ENCODE measurements at places on chromosomes 7 and 10. TPM values are rescaled to one million over a fixed set of nuclear protein-coding genes. Genes with fewer than 3 reads are reported as not detected.

GRCh38 chr10:75430000-75430763 lies 1.2 kb upstream of the LRMDA start:
- peak; percentile 66 for DNase-seq

DNA sequence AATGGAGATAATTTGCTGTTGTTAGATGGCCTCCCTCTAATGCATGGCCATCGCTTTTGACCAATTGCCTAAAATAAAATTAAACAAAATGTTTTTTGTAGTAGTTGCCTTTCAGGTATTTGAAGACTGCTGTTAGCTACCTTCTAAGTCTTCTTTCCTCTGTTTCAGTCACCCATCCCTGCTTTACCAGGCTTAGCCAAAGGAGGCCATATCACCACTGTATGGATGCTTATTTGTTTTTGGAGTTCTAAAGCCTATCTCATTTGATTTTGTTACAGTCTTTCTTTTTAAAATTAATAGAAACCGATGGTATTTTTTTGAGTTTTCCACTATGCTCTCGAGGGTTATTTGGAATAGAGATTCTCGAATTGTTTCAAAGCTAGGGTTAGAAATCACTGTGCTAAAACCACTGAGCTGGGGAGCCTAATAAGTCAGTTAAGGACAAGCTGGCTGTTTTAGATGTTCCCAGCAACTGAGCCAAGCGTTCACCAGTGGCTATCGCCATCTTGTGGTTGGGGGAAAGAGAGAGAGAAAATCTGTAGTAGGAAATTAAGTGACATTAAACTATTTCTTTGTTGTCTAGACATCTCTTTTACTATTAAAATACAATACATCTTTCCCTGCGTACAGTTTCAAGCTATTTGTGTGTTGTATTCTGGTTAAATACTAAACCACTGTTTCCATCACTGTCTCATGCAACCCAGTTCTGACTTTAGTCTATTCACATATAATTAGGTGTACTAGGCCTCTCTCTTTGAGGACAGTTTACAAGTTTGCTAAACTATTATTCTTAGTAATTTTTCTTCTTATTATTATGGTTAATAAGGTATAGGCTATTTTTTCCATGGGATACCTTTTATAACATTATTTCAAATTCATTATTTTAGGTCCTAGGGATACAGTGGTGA lies 52.2 kb downstream of the GPR158 start:
- DNase-seq, result peak; percentile 52

DNA sequence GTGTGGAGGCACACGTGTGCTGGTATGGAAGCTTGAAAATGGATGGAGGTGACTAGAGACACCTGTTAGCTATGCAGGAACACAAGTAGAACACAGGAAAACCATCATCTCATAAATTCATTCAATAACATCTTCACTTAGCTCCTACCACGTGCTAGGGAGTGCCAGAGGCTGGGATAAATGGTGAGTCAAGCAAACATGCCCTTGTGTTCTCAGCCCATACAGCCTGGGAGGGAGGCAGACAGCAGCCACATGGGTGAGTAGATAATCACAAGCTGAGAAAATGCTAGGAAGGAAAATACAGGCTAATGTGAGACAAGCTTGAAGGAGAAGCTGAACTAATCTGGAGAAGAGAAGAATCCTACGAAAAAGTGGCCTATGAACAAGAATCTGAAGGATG lies 468.0 kb upstream of the ZMIZ1 start:
- no peak for DNase-seq

GPR26 gene
- 0.05 TPM for total RNA-seq

GRCh38 chr7:99557940-99558305 lies 519 bp upstream of the ZNF655 start:
- DNase-seq, result no peak

UCN3 gene
- total RNA-seq, result not detected

DNA sequence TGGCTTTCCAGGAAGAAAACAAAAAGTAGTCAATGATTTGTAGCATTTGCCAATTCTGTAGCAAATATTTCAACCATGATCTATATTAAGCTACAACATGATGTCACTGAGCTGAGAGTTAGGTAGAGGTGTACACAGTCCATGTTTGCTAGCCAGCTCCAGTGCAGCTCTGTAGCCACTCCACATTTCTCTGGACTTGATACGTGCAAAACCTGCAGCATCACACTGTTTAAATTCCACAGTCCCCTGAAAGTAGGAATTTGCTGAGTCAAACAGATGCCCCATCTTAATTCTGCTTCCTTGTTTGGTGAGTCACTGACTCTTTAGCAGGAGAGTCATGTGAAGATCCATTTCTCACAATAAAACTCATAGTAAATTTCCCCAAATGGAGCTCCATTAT lies 89.8 kb upstream of the LRRTM3 start:
- DNase-seq, result no peak

DNA sequence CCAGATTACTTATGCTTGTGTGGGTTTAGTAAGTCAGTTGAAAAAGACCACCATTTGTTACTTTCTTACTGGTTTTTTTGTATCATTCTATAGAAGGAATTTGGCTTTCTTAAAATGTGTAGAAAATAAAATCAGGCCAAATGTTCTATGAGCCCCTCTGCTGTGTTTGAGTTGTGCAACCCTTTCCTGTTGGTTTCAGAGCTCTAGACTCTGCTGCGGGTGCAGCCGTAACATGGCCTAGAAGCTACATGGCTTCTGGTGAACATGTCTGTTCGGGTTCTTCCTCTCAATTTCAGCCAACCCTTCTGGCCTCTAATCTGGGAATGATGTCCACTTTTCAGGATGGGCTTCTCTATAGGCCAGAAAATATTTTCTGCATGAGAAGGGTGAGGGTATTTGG lies 56.6 kb upstream of the RAB18 start:
- no peak for DNase-seq

DNA sequence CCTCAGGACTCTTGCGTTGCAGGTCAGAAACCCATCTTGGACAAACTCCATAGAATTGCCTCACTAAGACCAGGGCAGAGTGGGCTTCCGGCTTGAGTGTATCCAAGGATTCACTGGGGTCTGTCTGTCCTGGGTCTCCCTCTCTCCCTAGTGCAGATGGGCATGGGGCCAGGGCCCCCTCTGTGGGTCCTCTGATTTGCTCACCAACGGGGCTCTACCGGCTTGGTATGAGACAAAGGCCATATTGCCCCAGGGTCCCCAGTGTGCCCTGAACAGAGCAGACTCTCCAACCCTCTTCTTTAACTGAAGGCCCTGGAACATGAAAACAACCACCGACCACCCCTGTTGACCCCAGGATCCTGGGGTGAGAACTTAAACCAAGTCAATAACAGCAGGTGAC lies 68.2 kb upstream of the CHST15 start:
- DNase-seq, result no peak

SOSTDC1 gene
- total RNA-seq, result 0.18 TPM

GRCh38 chr10:13893926-13894325 lies 307.2 kb downstream of the PRPF18 start:
- no peak for DNase-seq

RET gene
- total RNA-seq, result 0.28 TPM

PNLIPRP2 gene
- not detected for total RNA-seq

CRYGN gene
- not detected for total RNA-seq

DNA sequence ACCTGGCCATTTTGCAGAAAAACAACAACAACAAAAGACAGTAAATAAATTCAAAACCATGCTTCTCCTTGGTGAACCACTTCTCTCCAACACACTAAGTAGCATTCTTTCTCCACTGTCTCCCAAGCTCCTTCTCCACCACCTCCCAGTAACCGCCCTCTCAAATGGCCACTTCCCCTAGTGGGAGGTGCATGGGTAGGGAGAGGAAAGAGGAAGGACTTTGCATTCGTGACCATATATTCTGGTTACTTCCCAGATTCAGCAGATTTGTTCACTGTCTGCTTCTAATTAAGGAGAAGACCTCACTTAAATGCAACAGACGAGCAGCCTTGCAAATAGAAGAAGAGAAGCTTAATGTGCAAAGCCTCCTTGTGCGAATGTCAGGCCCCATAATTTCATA lies 166.8 kb downstream of the SORCS1 start:
- DNase-seq, result no peak

DNA sequence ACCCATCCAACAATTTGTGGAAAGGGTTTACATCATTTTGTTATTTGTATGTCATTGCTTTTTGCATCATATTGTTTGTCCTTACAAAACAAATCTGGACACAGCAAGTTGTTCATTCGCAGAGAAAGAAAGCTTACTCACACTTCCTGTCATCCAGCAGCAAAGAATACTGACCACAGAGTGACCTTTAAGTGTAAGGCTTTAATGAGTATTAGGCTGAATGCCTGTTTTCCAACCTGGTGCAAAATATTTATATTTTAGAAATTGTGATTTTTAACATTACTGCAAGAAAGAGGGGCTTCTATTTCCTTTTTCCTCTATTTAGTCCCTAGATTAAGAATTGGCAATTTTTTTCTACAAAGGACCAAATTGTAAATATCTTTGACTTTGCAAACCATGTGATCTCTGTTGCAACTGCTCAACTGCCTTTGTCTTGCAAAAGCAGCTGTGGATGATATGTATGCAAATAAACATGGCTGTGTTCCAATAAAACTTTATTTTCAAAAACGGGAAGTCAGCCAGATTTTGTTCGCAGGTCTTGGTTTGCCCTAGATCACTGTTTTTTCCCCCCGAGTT lies 27.8 kb upstream of the ITGB1 start:
- DNase-seq, result no peak

GRCh38 chr10:10725196-10725595 lies 292.5 kb upstream of the CELF2 start:
- no peak for DNase-seq

ASB10 gene
- not detected for total RNA-seq

DNA sequence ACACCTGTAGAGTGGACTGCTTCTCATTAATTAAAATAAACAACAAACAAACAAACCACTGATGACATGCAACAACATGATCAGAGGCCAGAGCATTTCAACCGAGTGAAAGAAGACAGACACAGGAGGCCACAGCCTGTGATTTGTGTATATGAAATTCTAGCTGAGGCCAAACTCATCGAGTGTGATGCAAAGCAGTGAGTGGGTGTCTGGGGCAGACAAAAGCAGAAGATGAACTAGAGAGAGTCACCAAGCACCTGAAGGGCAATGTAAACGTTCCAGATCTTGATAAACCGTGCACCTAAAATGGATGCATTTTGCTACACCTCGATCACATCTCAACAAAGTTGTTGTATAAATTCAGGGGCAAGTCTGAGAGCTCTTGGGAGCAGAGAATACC lies 108.4 kb downstream of the KLF6 start:
- no peak for DNase-seq

- no peak for DNase-seq
Measured at GRCh38 chr10:90917238-90917967, 3.5 kb downstream of the ANKRD1 start.

DNA sequence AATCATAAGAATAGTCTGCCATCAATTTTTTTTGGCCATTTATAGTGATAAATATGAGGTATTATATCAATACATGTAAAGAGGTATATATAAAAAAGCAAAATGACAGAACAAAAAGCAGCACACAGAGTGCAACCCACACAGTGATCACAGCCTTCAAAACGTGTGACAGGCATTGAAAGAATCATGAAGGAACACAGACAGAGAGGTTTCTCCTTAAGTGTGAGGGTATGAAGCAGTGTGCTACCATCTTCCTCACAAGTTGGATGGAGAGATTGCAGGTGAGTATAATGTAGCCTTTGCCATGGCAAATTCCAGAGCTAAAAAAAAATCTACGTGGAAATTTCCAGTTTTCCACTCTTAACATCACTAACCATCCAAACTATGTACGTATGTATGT lies 19.6 kb upstream of the EPC1 start:
- no peak for DNase-seq

GRCh38 chr10:126732308-126732707 lies 61.8 kb upstream of the C10orf90 start:
- DNase-seq, result no peak

- no peak for DNase-seq
Measured at GRCh38 chr10:17227367-17228090, 512 bp upstream of the VIM start.

GRID2IP gene
- total RNA-seq, result 0.08 TPM

- no peak for DNase-seq
Measured at GRCh38 chr10:49310460-49310859, 11.5 kb downstream of the C10orf71 start.

TRPV5 gene
- not detected for total RNA-seq

DNA sequence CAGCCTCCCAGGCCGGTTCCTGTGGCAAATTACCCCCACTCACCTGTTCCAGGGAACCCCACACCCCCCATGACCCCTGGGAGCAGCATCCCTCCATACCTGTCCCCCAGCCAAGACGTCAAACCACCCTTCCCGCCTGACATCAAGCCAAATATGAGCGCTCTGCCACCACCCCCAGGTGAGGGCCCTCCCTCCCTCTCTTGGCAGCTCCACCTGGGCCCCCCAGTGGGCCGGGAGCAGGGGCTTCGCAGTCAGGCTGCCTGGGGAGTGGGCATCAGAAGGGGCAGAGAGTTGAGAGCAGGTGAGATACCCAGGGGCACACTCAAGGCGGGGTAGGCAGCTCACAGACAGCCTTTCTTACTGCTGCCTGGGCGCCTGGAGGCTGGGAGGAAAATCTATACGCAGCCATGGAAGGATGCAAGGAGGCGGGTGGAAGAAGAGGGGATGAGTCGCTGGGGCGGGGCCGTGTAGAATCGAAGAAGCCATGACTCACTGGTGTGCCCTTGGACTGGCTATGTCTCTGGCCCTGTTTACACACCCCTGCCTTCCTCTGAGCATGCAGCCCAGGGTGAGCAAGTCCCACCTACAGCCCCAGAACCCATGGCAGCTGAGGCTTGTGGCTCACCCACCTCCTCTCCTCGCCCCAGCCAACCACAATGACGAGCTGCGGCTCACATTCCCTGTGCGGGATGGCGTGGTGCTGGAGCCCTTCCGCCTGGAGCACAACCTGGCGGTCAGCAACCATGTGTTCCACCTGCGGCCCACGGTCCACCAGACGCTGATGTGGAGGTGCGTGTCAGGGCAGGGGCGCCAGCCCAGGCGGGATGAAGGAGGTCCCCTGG lies 48.6 kb upstream of the PPIF start:
- DNase-seq, result no peak

DNA sequence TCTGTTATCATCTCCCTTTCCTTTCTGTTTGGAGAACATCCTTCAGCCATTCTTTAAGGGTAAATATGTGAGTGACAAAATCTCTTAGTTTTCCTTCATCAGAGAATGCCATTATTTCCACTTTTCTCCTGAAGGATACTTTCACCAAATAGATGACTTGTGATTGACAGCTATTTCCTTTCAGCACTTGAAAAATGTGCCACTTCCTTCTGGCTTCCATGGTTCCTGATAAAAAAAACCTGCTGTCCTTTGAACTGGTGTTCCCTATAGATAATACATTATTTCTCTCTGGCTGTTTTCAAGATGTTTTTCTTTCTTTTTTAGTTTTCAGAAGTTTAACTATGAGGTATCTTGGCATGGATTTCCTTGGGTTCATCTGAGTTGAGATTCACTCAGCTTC lies 79.7 kb downstream of the TBXAS1 start:
- no peak for DNase-seq

CPA1 gene
- total RNA-seq, result not detected

GRCh38 chr7:73605601-73606220 lies 18.6 kb downstream of the MLXIPL start:
- DNase-seq, result no peak

ELN gene
- total RNA-seq, result 44.8 TPM

TMEM209 gene
- 11.8 TPM for total RNA-seq

ARMC3 gene
- total RNA-seq, result 2.1 TPM

- DNase-seq, result no peak
Measured at GRCh38 chr10:5476918-5477525, 22.3 kb downstream of the CALML5 start.

Data from endothelial cell (in vitro differentiated cells).